NK-92 treated with Interleukin-12 subunit alpha and Interleukin-12 subunit beta, amount 100 ng/mL, for 24 hours (cell line): ENCODE measurements at places on chromosomes 5 and 9.

DNA sequence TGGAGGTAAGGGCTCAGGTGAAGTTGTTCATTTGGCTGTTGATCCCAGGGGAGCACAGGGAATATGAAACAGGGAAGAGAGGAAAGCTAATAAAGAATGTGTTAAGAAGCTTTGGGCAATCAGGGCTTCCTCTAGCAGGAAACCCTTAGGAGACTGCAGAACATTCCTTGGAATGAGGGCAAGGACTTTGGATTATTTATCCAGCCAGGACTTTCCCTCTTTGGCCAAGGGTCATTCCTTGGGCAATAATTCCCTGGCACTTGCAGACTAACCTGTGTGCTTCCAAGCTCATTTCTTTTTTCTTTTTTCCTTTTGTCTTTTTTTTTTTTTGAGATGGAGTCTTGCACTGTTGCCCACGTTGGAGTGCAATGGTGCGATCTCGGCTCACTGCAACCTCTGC is 209.2 kb upstream of the MAP3K1 start:
- DNase-seq: no peak

DNA sequence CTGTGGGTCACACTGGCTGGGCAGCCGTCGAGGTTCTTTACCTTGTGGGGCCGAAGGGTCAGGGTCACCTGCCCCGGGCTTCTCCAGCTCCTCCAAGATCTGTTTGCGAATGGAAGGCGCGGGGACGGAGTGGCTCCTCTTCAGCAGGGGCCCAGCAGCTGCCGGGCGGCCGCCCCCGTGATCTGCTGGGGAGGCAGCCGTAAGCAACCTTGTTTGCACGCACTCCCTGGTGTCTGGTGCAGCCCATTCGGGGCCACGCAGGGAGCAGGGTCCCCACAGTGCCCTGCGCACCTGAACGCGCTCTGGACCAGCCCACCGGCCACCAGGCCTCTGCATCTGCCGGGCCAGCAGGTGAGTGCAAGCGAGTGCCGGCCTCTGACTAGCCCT is 34.9 kb downstream of the PNPLA7 start:
- no peak for DNase-seq

GRCh38 chr5:88756953-88757352 is 126.0 kb downstream of the MEF2C start:
- no peak for DNase-seq

- DNase-seq: no peak
Observed at GRCh38 chr9:94112716-94113465, 28.6 kb downstream of the PTPDC1 start.

DNA sequence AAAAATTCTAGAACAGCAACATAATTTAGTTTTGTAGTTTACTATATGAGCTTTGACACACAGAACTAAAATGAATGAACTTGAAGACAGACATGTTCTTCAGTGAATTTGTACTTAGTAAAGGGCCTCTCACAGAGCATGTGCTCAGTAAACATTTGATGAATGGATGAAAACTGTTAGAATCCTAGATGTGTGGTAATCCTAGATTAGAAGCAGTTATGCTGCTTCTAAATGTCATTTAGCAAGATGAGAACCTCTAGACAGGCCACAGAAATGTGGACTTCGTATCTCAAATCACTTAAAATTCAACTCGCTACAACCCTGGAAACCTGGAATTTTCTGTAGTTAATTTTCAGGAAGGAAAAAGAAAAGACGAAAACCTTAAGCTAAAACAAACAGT is 8.5 kb downstream of the GOLPH3 start:
- DNase-seq: no peak

GRCh38 chr5:45189481-45189880 is 380.7 kb downstream of the MRPS30 start:
- DNase-seq: no peak
